Activated naive CD8-positive, alpha-beta T cell treated with anti-CD3 and anti-CD28 coated beads, Interleukin-2, amount 50 U/mL, for 24 hours (primary cell): ENCODE measurements at places on chromosomes 5 and 9.

DNA sequence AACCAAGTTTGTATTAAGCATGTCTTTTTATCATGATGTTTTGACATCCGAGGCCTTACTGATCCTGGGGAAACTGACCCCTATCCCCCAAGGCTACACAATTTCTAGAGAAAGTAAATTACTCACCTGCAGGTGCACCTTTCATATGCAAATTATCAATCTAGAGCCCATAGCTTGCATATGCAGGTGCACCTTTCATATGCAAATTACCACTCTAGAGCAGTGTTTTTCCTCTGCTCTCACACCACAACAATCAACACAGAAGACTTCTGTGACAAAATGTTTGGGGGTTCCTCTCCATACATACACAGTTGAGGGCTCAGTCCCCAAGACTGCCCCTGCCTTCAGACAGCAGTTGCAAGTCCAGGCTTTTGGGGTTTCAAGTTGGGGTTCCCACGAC lies 203.7 kb upstream of the RORB start:
- H3K27ac ChIP-seq: no peak overlapping the region
- H3K4me3 ChIP-seq: no peak overlapping the region
- H3K27me3 ChIP-seq: no peaks in the 10 kb centered on the region
- no peaks in the 10 kb centered on the region for H3K4me1 ChIP-seq

DNA sequence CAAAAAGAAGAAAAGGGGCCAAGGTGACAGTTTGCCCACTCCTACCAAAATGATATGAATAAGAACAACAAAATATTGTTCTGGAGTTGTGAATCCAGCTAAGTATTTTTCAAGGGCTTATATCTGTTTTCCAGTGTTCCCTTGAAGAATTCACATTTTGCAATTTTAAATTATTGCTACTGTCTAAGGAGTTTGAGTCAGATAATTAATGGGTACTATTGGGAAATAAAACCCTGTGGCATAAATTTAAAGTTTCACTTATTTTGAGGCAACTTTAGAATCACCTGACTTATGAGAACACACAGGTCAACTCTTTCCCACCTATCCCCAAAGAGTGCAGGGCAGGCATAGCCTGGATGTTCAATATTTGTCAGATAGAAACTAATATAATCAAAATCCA lies 188.0 kb upstream of the GHR start:
- no peaks in the 10 kb centered on the region for H3K36me3 ChIP-seq
- H3K4me1 ChIP-seq: no peaks in the 10 kb centered on the region
- no peaks in the 10 kb centered on the region for H3K27me3 ChIP-seq
- no peak overlapping the region for H3K4me3 ChIP-seq

DNA sequence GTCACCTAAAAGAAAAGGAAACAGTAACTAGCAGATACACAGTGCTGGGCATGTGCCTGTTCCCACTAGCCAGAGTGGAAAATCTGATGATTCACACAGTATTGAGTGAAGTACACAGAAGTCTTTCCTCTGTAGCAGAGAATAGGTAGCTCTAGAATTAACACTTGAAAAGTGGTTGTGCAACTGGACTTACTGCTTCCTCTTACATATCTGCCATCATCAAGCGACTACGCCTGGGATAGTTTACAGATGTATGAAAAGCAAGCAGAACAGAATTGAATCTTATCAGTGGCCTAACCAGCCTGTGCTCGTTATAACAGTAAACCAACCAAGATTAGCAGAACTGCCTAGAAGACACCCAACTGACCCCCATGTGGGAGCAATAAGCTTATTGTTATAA lies 130.6 kb downstream of the DTWD2 start:
- H3K27ac ChIP-seq: no peak overlapping the region
- no peaks in the 10 kb centered on the region for H3K36me3 ChIP-seq
- DNase-seq: no peak

DNA sequence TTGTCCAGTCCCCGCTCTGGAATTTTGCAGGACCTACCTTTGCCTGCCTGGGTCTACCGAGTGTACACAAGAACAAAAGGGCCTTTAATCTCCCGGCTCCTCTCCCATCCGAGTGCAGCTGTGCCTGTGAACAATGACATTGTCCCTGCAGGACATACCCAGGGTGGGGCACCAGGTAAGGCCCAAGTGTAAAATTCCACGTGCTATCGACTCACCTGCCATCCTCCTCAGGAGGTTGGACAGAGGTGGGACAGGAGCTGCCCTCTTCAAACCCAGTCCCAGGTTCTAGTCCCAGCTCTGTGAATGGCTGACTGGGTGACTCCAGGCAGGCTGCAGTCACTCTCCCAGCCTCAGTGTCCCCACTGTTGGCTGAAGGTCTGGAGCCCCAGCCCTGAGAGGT lies 159.6 kb upstream of the ALDH1B1 start:
- H3K36me3 ChIP-seq: no peaks in the 10 kb centered on the region
- no peak overlapping the region for H3K4me3 ChIP-seq
- no peaks in the 10 kb centered on the region for H3K4me1 ChIP-seq
- peaks cover 11% of the 10 kb centered on the region for H3K27me3 ChIP-seq
- no peak overlapping the region for H3K27ac ChIP-seq
- no peak for DNase-seq

- H3K27me3 ChIP-seq: no peaks in the 10 kb centered on the region
- no peak overlapping the region for H3K27ac ChIP-seq
- no peaks in the 10 kb centered on the region for H3K4me1 ChIP-seq
- H3K4me3 ChIP-seq: no peak overlapping the region
- no peak for DNase-seq
- no peaks in the 10 kb centered on the region for H3K36me3 ChIP-seq
Observed at GRCh38 chr5:52893863-52894262, 95.3 kb upstream of the ITGA2 start.

- H3K4me1 ChIP-seq: peaks cover 21% of the 10 kb centered on the region
- H3K4me3 ChIP-seq: no peak overlapping the region
- DNase-seq: peak; percentile 25
- peaks cover 3% of the 10 kb centered on the region for H3K27me3 ChIP-seq
- H3K27ac ChIP-seq: peak overlapping the region; percentile 79
Observed at GRCh38 chr9:90815183-90815943, 13.7 kb downstream of the SYK start.

GRCh38 chr9:97556036-97556720 lies 54.7 kb downstream of the TMOD1 start:
- H3K36me3 ChIP-seq: no peaks in the 10 kb centered on the region
- no peak for DNase-seq
- peaks cover 15% of the 10 kb centered on the region for H3K27me3 ChIP-seq
- H3K4me1 ChIP-seq: peaks cover 6% of the 10 kb centered on the region
- no peak overlapping the region for H3K27ac ChIP-seq

GRCh38 chr5:130126746-130127145 lies 222.5 kb downstream of the CHSY3 start:
- H3K36me3 ChIP-seq: no peaks in the 10 kb centered on the region
- no peak overlapping the region for H3K4me3 ChIP-seq
- no peaks in the 10 kb centered on the region for H3K4me1 ChIP-seq
- no peaks in the 10 kb centered on the region for H3K27me3 ChIP-seq

DNA sequence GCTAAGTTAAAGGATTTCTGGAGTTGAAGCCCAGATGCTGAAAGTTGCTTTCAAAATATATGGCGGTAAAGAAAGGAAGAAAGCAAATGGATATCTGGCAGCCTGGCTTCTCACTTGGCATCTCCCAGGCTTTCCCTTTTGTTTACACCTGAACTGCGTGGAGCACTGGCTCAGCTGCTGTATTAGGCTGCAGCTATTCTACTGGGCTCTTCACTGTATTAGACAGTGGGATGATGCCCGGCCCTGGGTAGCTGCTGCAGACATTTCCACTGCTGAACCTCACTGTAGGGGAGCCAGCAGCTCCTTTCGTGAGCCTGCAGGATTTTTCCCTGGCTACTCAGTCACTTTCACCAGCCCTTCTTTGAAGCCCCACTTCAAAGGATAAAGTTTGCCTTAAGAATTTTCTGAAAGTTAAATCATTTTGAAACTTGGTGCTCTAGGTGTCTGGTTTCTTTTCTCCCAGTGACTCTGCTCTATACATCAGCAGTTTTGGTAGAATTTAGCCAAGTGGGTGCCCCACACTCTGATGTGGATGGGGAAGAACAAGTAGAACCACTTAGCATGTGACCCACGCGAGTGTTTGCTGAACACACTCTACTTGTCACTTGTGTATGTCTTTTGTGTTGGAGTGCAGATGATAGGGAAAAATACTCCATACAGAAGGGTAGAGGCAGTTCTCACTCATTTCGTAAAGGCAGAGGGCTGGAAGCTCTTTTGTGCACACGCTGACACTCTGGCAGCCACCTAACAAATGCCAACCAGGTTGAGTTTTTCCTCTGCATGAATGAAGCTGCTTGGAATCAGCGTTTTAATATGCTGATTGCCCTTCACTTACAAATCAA lies 49.9 kb downstream of the C9orf152 start:
- H3K4me3 ChIP-seq: no peak overlapping the region
- H3K36me3 ChIP-seq: peaks cover 14% of the 10 kb centered on the region
- no peak for DNase-seq
- no peak overlapping the region for H3K27ac ChIP-seq

- H3K27me3 ChIP-seq: no peaks in the 10 kb centered on the region
- H3K4me1 ChIP-seq: peaks cover 91% of the 10 kb centered on the region
- H3K4me3 ChIP-seq: peak overlapping the region; percentile 5
- H3K27ac ChIP-seq: peak overlapping the region; percentile 48
- peaks cover 9% of the 10 kb centered on the region for H3K36me3 ChIP-seq
Observed at GRCh38 chr9:131708226-131709002, 31.5 kb downstream of the RAPGEF1 start.

DNA sequence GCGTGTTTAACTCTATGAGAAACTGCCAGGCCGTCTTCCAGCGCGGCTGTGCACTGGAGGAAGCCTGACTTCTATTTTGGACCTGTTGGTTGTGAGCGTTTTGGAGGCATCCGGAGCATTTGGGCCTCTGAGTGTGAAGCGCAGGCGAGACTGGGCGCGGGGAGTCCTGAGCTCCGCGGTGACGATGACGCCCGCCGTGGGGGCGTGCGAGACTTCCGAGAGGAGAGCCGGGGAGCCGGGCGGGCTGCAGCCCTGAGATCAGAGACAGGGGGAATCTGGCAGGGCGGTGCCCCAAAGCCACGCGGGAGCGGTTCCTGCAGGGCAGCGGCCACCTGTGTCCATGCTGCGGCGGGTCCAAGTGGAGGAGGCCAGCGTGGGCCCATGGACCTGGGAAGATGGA lies 47.4 kb downstream of the NTNG2 start:
- H3K4me3 ChIP-seq: no peak overlapping the region
- peaks cover 6% of the 10 kb centered on the region for H3K4me1 ChIP-seq
- no peak overlapping the region for H3K27ac ChIP-seq
- no peaks in the 10 kb centered on the region for H3K36me3 ChIP-seq
- H3K27me3 ChIP-seq: no peaks in the 10 kb centered on the region

- H3K27ac ChIP-seq: no peak overlapping the region
- no peak overlapping the region for H3K4me3 ChIP-seq
- no peaks in the 10 kb centered on the region for H3K36me3 ChIP-seq
- DNase-seq: no peak
- H3K4me1 ChIP-seq: no peaks in the 10 kb centered on the region
- H3K27me3 ChIP-seq: peaks cover 64% of the 10 kb centered on the region
Observed at GRCh38 chr5:73186976-73187375, 14.0 kb downstream of the TMEM174 start.

- peaks cover 7% of the 10 kb centered on the region for H3K27me3 ChIP-seq
- no peak overlapping the region for H3K27ac ChIP-seq
- H3K36me3 ChIP-seq: no peaks in the 10 kb centered on the region
- no peak for DNase-seq
Observed at GRCh38 chr5:103428411-103428871, 134.1 kb downstream of the NUDT12 start.

- H3K4me3 ChIP-seq: no peak overlapping the region
Observed at GRCh38 chr5:7348168-7348854, 47.6 kb upstream of the ADCY2 start.
